ENCODE measurements at places on chromosomes 12 and 14. TPM values are rescaled to one million over a fixed set of nuclear protein-coding genes. Genes with fewer than 3 reads are reported as not detected.

Gene TMEM121
- 0.37 TPM for total RNA-seq

- no peak for DNase-seq
Observed at GRCh38 chr12:13454991-13455777, 258.7 kb downstream of the EMP1 start.

Gene OLR1
- not detected for total RNA-seq

Gene KRT5
- not detected for total RNA-seq

DNA sequence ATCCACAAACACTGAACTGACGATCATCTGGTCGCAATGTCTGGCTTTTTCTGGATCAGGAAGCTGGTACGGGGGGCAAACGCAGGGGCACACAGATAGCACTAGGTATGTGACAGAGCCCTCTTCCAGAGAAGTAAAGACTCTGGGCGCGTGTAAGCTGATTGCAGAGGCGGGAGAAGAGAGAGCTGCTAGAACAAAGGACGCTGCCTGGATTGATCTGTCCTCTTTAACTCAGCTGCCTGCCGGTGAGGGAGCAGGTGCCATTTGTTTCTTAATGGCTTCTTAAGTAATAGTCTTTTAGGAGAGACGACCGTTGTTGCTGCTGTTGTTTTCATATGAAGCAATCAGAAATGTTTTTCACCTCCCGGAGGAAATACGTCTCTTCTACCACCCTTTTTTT is 77.3 kb downstream of the GLT1D1 start:
- DNase-seq: no peak

DNA sequence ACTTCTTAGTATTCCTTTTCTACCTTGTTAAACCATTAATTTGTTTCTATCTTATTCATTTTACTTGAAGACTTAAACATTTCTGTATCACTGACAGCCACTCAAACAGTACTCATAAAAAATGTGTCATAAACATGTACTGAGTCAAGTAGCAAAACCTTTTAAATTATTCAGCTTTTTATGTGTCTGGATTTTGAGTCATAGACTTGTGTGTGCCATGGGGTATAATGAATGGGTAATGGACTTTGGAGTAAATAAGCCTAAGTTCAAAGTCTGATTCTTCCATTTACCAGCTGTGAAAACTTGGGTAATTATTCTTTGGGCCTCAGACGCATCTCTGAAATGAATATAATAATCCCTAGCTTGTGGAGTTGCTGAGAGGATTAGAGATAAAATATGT is 199.0 kb downstream of the RAD51B start:
- DNase-seq: no peak

- DNase-seq: no peak
Observed at GRCh38 chr12:4006743-4007142, 133.5 kb upstream of the PARP11 start.

GRCh38 chr14:65594882-65595237 is 182.3 kb downstream of the FUT8 start:
- DNase-seq: no peak

- DNase-seq: no peak
Observed at GRCh38 chr14:21121122-21121521, 20.3 kb downstream of the TMEM253 start.

Gene C3AR1
- total RNA-seq: 4.0 TPM

DNA sequence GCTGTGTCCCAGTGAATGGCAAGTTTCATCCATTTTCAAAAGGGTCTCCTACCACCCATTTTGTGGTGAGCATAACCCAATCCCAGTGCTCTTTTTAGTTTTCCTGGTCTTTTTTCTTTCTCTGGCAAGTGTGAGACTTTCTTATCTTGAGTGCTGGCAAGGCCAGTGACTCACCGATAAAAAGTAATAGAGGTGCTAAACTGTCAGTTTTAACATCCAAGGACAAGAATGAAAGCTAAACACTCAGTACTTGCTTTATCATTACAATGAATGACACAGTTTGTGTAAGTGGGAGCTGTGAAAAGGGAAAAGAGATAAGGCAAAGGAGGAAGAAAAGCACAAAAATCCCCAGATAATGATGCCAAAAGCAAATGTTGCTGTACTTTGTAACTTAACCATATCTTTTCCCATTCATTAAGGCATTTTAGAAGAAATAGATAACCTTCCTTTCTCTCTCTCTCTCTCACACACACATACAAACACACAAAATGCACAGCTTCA is 4.9 kb upstream of the LRIG3 start:
- DNase-seq: no peak

GRCh38 chr12:49948866-49949845 is 1.4 kb upstream of the AQP2 start:
- DNase-seq: no peak

- no peak for DNase-seq
Observed at GRCh38 chr14:36454599-36455240, 65.3 kb downstream of the NKX2-1 start.

Gene FZD10
- total RNA-seq: not detected

DNA sequence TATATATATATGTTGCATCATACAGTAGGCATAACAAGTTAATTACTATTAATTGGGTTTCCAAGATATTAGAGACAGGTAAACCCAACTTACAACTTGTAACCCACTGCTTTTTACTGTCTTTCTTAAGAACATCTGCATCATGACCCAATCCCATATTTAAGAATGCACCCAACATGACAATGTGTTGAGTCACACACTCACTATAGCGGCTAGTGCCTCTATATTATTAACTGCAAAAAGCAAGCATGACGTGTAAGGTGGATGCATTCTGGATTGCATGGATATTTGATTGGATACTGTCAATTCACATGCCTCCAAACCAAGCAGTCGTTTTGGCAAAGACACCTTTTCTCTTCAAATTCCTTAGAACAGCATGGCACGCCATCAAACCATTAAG is 68.2 kb downstream of the KSR2 start:
- DNase-seq: no peak

- DNase-seq: no peak
Observed at GRCh38 chr12:89384050-89384758, 31.9 kb upstream of the DUSP6 start.

DNA sequence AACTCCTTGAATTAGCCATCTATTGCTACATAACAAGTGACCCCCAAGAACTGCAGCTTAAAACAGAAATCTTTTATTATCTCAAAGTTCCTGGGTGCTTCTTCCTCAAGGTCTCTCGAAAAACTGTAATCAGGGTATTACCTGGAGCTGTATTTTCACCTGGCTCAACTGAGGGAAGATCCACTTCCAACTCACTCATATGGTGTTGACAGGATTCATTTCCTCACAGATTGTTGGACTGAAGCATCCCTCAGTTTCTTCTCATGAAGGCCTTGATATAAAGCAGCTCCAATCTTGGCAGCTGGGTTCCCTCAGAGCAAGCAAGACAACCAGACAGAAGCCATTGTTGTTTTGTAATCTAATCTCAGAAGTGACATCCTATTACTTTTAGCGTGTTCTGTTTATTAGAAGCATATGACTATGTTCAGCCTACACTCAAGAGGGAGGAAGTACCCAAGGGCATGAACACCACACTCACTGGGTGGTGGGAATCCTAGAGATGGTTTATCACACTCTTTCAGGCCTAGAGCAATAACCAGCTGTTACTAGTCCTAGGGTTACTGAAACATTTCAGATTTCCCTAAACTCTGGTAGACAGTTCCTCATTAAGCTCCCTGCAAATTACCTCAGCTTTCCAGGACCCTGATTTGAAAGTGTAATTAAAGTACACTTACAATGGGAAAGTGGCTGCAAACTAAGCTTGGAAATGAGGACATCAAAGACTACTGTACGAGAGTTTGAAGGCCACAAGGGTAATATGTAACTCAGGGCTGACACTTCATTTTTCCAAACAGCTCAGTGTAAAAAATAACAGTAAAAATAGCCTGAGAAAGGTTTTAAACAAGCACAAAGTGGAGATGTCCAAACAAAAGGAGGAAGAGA is 222.2 kb downstream of the SEC23A start:
- DNase-seq: no peak
